Testis (tissue), 5 donors: ENCODE measurements at places on chromosomes 12 and 14. TPM values are rescaled to one million over a fixed set of nuclear protein-coding genes. Genes with fewer than 3 reads are reported as not detected.

PMEL gene
- total RNA-seq: 8.9 TPM

MMP19 gene
- 1.3 TPM for total RNA-seq

TMEM121 gene
- total RNA-seq: 3.7 TPM

CEBPE gene
- total RNA-seq: 0.19 TPM

DNA sequence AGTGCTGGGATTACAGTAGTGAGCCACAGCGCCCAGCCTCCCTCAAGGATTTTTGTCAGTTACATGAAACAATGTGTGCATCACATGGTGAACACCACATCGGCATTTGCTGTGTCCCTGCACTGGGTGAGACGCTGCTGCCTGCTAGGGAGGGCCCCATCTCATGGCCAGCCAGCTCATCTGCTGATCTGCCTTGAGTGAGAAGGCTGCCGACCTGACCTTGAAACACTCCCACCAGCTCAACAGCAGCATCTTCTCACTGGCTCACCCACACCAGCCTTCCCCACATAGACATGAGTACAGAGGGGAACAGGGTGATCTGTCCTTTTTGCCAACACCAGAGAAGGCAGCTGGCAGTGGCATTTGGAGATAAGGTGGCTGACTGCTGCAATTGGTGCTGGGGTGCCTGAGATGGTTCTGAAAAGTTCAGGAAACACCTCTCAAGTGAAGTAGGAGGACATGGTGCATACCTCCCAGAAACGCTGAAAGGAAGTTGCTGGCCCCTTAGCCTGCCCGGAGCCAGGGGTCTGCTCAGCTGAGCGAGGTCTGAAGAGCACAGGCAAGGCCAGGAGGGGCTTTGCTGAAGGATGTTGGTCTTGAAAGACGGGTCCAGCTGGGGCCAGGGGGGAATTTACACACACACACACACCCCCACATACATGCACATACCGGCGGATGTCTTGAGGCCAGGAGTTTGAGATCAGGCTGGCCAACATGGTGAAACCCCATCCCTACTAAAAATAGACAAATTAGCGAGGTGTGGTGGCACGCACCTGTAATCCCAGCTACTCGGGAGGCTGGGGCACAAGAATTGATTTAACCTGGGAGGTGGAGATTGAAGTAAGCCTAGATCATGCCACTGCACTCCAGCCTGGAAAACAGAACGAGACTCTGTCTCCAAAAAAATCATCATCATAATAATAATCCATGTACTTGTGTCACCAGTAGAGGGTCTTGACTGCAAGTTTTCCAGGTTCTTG, 14.3 kb upstream of the PPP1R13B start:
- DNase-seq: peak; percentile 93

GRCh38 chr14:69904246-69904645, 25.0 kb downstream of the SMOC1 start:
- DNase-seq: no peak

GRCh38 chr12:48750215-48750614, 33.7 kb upstream of the CCNT1 start:
- no peak for DNase-seq

GRCh38 chr12:68334132-68334531, 2.0 kb upstream of the MDM1 start:
- DNase-seq: peak; percentile 39

- DNase-seq: no peak
These were observed 72.2 kb downstream of the FBXW8 start for GRCh38 chr12:116982791-116983411.

DNA sequence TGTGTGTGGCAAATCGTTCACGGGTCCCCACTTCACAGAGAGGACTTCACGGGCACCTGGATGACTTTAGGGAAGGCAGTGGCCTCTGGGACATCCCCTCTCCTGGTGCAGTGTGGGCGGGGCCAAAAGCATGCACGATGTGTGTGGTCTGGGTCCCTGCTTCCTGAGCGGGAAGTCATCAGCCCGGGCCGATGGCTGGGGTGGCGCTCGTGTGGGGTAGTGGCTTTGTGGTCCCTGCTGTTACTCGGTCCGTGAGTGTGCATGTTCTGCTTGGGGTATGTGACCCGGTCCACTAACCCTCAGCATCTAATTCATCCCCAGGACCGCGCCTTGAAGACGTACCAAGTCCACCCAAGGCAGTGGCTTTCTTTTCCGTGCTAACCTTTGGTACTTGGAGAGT, 142.5 kb upstream of the RTL1 start:
- DNase-seq: no peak

GRCh38 chr14:89251061-89251460, 166.0 kb downstream of the FOXN3 start:
- no peak for DNase-seq

DNA sequence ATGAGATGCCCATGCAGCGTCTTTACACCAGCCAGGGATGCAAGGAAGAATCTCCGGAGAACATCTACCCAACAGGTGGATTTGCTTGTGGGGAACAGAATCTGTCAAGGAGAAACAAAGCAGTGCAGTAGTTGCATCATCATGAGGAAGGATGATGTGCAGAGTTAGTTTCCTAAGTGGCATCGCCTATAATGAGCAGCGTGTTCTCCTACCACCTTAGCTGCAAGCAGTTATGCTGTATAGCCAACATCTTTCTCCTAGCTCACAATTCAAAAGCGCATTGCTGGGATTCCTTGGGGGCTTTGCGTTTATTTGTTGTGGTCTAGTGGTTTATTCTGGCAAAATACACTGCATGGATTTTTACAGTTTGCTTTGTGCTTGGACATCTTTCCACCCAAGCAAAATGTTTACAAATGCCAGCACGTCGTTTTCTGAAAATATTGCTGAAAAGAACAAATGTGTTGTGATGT, 233.0 kb downstream of the RGS6 start:
- no peak for DNase-seq

DNA sequence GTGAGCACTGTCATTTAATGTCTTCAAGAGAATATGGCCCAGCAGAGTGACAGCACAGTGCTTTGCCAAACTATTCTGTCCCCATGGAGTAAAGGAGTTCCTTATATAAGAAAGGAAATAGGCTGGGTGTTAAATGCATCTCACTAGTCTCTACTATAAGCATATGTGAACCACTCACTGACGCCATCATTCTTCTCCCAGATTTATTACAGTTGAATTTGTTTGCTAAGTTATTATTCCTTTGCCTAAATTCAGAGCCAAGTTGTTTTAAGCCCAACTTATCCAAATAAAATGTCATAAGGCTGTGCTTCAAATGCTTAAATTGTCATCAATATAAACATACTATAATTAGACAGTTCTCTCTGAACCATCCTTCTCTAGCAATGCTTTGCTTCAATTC, 151.6 kb downstream of the KCNA5 start:
- no peak for DNase-seq

- DNase-seq: no peak
These were observed 22.2 kb downstream of the GRIN2B start for GRCh38 chr12:13959131-13959723.

DNA sequence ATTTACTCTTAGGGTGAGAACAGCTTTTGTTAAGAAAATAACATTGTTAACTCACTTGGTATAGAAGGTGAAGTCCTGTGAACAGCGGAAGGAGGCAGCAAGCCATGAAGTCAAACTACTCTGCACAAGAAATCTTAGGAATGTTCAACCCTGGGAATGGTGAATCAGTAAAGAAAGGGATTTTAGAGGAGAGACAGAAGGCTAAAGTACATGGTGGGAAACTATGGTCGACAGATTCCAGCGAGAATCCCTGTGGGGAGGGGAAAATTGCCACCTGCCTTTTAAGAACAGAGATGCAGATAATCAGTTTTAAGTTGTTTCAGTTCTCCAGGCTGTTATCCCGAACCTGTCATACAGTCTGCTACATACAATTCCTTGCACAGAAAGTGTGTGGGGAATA, 63.2 kb upstream of the PTPRR start:
- DNase-seq: no peak

GRCh38 chr14:68396461-68396860, 396.4 kb downstream of the ZFP36L1 start:
- DNase-seq: no peak

DNA sequence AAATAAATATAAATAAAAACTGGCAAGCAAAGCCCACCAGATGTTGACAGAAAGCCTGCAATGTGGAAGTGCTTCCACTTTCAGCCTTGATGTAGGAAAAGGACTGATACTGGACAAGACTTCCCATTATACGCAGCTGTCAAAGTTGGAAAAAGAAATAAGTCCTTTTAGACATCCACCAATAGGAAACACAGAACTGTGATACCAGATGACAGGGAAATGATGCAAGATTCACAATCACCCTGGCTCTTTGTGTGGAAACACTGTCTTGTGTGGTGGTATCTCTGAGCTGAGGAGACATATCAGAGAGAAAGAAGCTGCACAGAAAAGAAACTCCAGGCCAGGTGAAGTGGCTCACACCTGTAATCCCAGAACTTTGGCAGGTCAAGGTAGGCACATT, 13.8 kb upstream of the METAP2 start:
- no peak for DNase-seq

DNA sequence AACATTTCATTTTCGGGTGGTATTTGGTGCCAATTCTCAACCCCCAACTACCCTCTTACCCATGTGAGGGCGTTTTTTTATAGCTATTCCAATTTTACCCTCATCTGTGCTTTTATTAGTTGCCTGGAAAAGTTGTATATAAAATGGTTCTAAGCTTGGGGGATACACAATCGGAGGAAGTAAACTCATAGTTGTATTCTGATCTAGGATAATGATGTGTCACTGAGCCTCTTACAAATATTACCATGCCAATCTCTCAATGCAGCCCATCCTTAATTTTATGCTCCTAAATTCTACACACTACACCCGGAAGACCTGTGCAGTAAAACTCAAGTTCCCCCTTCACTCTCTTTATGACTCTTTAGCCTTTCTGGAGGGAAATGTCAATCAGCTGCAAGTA, 1206.5 kb upstream of the FLRT2 start:
- no peak for DNase-seq

GRCh38 chr12:48336564-48336963, 14.2 kb downstream of the ZNF641 start:
- no peak for DNase-seq

GRCh38 chr12:6312529-6313325, 2.2 kb downstream of the PLEKHG6 start:
- DNase-seq: no peak

DNA sequence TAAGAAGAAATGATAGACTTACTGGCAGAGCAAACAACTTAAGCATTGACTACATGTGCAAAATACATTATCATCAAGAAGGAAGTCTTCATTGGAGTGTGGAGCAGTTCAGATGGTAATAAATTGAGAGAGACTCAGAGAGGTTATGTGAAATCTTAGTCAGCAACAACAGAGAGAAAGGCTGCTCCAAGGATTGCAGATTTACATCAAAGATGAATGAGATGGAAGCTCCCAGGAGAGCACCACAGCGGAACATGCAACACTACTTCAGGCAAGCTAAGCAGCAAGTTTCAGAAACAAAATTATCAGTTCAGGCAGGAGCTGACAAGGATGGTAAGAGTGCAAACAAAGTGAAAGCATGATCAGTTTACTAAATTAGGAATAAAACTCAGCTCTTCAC, 882.3 kb downstream of the LRFN5 start:
- no peak for DNase-seq

- DNase-seq: no peak
These were observed 241.8 kb upstream of the ATP2B1 start for GRCh38 chr12:89950421-89950820.

DNA sequence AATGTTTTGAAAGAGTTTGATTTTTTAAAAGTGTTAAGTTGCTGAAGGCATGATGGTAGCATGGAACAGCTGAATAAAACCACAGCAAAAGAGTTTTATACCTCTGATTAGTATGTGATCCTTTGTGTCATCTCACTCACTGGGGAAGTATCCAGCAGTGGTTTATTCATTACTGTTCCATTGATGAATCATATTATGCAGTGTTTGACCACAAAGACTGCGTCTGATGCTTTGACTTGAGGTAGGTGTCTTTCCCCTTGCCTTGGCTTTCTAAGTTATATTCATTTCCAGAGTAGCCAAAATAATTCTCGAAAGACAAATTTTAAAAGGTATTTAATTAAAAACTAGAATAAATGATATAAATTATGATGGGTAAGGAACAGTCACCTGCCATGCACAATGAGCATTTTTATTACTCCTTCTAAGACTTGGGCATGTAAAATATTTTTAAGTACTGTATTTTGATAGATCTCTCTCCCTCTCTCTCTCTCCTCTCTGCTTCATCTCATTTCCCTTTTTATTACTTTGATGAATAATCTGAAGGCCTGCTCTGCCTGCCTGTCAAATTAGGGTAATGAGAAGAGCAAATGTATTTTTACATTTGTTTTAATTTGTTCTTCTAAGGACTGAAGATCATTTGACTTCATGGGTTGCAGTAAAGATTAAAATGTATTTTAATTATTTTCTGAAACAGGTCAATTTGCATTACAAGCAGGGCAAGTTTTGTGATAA, 164.9 kb downstream of the NAV3 start:
- DNase-seq: no peak

DNA sequence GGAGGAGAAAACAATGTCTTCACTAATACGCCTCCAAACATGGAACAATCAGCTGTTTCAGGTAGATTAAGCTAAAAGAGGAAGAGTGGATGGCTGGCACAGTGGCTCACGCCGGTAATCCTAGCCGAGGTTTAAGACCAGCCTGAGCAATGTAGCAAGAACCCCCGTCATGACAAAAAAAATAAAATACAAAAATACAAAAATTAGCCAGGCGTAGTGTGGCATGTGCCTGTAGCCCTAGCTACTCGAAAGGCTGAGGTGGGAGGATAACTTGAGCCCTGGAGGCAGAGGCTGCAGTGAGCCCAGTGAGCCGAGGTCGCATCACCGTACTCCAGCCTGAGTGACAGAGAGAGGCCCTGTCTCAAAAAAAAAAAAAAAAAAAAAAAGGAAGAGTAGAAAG, 1.2 kb upstream of the MED13L start:
- DNase-seq: no peak

DNA sequence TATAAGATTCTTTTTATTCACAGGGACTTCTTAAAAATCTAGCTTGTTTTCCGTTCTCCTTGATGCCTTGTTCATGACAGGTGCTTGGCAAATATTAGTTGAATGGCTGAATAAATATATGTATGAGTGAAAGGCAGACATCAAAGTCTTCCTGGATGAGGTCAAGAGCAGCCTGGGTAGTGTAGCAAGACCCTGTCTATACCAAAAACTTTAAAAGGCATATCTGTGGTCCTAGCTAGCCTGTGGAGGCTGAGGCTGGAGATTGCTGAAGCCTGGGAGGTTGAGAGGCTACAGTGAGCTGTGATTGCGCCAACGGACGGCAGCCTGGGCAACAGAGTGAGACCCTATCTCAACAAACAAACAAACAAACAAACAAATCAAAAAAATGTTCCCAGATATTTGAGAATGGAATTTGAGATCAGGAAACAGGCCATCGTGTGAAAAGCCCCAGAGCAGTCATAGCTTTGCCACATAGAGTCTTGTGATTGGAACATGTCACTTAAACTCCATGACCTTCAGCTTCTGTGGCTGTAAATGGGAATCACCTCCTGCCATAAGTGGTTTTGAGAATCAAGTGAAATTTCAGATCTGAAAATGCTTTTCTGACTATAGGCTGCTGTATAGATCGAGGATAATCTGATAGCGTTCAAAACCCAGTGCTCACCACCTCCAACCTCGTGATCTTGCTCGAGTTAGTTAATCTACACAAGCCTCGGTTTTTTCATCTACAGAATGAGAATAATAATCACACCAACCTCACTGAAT, 64.3 kb downstream of the ZFP36L1 start:
- no peak for DNase-seq

GRCh38 chr14:21326972-21327371, 47.1 kb downstream of the RPGRIP1 start:
- DNase-seq: no peak

GRCh38 chr12:114547636-114548035, 136.3 kb downstream of the TBX3 start:
- DNase-seq: no peak
